ENCODE measurements at places on chromosomes 16 and 17.
A peak's percentile ranks its signal among the peaks of the same experiment; 100 is the strongest.

- no peak for DNase-seq
These were observed 394.8 kb downstream of the SLC39A11 start for GRCh38 chr17:72697602-72698146.

DNA sequence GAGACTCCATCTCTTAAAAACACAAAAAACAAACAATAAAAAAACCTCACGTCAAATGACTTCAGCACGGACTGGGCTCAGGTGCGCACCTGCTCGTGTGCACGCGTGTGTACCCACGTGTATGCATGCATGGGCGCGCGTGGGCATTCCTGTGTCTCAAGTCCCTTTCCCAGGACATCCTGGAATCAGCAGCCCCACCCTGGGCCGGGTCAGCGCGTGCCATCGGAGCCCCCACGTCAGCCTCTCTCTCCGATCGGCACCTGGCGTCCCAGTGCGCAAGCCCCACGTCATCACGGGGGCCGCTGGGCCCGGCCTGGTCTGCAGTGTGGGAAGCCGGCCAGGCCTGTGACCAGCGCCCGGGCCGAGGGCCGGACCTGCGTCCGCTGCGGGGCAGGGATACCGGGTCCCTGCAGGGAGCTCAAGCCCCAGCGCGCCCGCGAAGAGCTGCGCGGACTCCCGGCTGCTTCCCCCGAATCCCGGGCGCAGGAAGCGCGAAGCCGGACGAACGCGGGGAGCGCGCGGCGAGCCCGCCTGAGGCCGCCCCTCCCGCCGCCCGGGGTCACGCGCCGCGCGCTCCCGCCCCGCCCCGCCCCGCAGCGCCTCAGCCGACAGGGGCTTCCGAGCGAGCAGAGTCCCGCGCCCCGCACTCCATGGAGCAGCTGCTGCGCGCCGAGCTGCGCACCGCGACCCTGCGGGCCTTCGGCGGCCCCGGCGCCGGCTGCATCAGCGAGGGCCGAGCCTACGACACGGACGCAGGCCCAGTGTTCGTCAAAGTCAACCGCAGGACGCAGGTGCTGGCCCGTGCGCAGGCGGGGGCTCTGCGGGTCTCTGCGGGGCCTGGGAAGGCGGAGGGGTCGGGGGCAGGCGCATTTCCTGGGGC lies at the start of gene FN3K:
FN3K (plus strand) TSS at position 629 of the 880 bp plus-strand sequence; CDS start at position 651, 22 bp downstream.
- DNase-seq: peak; percentile 32

DNA sequence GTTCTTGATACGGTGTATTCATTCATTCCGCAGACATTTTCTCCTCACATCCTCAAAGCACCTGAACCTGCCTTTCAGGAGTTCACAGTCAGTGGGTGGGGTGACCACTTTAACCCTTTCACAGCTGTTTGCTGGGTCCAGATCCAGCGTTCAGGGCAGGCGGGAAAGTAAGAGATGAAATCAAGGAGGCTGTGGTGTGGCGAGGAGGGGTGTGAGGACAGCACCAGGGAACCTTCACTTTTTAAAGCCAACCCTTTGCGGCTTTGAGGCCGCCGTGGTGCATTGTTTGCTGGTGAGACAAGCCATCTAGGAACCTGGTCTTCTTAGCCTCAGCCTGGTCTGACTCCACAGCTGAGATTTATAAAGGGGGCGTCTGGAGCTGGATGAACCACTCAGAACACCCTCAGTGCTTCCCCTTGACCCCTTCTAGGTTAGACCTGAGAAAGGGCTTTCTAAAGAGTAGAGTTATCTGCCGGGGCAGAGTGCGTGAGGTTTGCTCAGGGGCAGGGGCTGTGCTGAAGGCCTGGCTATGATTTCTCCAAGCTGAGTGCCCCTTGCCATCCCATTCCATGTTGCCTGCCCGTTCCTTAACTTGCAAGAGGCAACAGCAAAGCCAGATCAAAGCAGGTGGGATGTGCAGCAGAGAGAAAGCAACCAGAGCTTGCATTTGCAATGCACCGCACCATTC lies 933 bp downstream of the CCR7 start:
- no peak for DNase-seq

GRCh38 chr16:85419503-85420408 lies 193.4 kb upstream of the GSE1 start:
- no peak for DNase-seq

DNA sequence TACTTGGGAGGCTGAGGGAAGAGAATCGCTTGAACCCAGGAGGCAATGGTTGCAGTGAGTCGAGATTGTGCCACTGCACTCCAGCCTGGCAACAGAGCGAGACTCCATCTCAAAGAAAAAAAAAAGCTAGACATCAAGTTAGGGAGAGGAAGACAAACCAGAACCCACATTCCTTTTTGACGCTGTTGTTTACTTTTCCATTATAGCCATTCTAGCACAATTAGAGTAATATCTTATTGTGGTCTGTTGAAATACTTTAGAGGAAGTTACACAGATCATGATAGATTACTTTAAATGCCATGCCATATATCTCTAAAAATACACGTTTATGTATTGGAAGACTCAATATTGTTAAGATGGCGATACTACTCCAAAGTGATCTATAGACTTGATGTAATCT lies 16.5 kb upstream of the ABCC1 start:
- no peak for DNase-seq

- DNase-seq: no peak
These were observed 158.9 kb downstream of the TANC2 start for GRCh38 chr17:63124958-63125357.

DNA sequence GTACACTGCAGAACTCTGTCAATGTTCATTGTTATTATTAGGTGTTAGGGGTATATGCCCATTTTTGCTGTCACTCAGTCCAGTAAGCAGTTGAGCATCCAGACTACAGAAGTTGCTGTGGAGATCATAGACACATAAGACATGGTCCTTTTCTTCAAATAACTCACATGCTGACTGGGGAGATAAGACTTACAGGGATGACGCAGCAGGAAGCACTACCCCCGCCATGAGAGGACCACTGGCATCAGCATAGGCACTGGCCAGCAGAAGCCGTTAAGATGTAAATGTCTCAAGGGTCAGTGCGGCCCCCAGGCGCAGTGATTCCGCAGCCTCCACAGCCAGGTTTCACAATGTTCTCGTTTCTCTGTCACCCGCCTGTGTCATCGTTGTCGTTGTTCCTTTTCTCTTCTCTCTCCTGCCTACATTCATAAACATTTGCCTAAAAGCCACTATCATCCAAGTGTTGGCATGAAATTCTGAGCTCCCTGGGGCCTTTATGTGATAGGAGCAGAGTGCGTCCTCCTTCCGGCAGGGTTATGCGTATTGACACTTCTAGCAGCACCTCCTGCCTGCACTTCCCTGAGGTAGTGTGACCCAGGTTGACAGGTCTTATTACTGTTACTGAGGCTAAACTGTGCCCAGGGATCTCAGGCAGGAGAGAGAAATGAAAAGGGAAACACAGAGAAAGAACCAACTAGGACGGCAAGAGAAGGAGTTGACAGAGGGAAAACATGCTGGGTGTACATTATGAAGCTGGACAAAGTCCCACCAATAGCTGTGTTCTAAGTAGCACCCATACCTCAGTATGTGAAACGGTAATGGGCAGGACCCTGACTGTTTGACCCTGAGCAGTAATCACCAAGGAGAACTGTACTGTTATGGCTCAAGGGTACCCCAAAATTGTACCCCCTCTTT lies 17.9 kb downstream of the TANGO6 start:
- DNase-seq: no peak

GRCh38 chr17:17795296-17795695 lies 41.5 kb downstream of the SREBF1 start:
- no peak for DNase-seq

- DNase-seq: no peak
These were observed 19.8 kb downstream of the TMEM94 start for GRCh38 chr17:75476271-75476671.

DNA sequence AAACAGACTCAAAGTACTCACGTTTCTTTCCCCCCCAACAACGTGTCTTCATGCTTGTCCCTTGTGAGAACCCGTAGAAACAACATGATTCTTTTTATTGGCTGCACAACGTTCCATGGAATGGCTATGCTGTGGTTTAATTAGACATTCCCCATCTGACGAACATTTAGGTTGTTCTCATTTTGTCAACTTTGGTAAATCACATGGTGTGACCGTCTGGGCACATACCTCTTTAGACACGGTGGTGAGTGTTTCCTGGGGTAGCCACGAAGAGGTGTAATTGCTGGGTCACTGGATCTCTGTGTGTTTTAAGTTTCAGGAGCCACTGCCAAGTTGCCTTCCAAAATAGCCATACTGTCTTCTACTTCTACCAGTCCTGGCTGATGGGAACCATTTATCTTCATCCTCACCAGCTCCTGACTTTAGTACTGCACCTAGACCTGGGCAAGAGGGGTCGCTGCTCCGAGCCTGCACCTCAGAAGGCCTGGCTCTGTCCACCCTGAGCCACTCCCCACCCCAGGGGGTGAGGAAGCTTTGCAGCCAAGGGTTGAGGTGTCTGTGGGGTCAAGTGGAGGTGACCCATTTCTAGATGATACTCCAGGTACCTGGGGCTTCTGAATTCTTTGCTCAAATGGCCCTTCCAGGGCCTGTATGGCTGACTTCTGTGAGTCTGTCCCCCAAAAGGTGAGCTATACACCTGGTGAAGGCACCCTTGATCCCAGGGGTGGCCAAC lies 84.7 kb downstream of the IRX5 start:
- DNase-seq: no peak

DNA sequence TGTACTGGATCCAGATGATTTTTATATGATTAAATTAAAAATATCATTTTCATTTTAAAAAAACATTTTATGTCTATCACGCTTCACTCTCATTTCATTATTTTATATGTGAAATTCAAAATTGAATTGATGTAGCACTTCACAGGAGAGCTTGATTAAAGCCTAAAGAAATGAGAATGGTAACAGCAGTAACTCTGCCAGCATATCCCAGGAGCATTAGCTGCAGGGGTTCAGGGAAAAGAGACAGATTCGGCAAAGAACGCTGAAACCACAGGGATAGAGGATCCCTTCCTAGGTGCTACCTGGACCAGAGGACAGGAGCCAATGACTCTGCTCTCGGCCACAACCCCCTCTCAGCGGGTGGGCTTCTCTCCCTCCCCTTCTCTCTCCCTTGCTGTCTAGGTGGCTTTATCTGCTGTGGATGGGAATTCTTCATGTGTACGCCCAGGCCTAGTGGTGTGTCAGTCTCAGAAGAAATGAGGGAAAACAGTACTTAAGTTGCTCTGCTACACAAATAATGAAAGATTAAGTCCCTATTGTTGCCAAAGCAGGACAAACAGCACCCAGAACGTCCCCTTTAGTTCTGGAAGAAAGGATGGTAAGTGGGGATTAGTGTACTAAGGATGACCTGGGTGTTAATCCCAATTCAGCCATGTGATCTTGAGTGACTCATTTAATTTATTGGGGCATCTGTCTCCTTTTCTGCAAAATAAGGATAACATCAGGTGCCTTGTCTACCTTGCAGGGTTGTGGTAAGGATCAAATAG lies 123.3 kb downstream of the CDK5R1 start:
- DNase-seq: no peak

- DNase-seq: no peak
These were observed 211.4 kb downstream of the BCAS3 start for GRCh38 chr17:60888812-60889709.

All from suppressor macrophage treated with lipopolysaccharide for 4 hours (primary cell).